ENCODE measurements at places on chromosomes 11 and 22.

DNA sequence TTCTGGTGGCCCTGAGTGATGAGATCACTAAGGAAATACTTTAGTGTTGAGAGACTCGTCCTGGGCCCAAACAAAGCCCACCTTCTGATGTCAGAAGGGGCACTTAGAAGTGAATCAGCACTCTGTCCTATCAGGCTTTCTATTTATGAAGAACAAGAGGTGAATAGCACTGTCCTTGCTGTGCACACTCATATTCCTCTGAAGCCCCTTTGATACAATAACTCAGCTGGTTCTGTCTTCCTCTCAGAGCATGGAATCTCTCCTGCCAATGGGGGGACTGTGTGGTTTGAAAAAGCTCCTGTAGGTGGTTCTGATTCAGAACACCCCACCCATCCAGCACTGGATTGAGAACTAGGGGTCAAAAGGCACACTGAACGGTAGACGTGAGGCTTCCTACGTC lies 348.1 kb downstream of the ETS1 start:
- no peak for DNase-seq

DNA sequence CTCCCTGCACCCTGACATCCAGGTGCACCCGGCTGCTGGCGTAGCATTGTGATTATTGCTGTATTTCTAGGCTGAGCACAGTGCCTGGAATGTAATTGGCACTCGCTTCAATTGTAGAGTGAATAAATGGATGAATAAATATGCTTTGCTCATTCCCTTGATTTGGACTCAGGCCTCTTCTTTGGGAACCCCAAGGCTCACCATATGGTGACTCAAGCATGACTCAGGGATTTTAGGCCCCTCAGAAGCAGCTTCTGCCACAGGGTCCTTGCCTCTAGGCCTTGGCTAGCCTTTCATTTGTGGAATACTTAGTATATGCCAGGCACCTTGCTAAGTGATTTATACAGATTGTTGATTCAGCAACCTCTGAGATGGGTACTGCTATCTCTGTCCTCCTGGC lies 78.9 kb downstream of the GRIK4 start:
- DNase-seq = no peak

- DNase-seq = no peak
Observed at GRCh38 chr11:84021291-84021690, 735.1 kb upstream of the CCDC90B start.

- no peak for DNase-seq
Observed at GRCh38 chr11:95372097-95372656, 141.2 kb upstream of the SESN3 start.

- no peak for DNase-seq
Observed at GRCh38 chr11:46277313-46277621, 195 bp upstream of the CREB3L1 start.

- no peak for DNase-seq
Observed at GRCh38 chr22:26045860-26046259, 123.4 kb upstream of the SEZ6L start.

DNA sequence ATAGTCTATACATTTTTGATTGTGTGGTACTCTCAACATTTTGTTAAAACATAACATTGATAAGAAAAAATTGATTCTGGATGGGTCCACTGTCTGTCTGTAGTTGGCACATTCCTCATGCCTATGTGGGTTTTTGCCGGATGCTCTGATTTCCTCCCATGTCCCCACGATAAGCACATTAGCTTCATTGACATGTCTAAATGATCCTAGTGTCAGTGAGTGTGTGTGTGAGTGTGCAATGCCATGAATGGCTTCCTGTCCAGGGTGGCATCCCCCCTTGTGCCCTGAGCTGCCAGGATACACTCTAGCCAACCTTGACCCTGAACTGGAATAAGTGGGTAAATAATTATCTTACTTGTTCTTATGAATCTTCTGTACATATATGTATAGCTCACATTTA lies 5.4 kb downstream of the SFI1 start:
- no peak for DNase-seq

GRCh38 chr11:112226831-112227401 lies 688 bp downstream of the PTS start:
- DNase-seq = no peak

DNA sequence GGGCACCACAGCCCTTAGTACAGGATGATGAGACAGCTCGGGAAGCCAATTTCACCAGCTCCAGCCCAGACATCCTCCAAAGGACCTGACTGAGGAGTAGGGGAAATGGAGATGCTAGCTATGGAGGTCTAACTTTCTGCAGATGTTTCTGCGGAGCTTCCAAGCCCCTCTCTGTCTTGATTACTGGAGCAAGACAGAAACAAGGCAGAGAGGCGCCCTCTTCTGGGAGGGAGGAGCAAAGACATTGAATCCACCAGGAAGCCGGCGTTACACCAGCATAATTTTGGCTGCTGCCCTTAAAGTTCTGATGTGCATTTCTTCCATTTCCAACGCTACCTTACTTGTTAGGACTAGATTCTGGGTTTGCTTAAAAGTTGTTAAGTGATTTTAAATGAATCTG lies 107.3 kb upstream of the HSD17B12 start:
- no peak for DNase-seq

- peak; percentile 95 for DNase-seq
Observed at GRCh38 chr22:50582493-50583293, at the start of gene CHKB. Gene CHKB, minus strand, starts transcription at chr22:50582849. Its CDS starts 68 bp downstream, at chr22:50582781.

DNA sequence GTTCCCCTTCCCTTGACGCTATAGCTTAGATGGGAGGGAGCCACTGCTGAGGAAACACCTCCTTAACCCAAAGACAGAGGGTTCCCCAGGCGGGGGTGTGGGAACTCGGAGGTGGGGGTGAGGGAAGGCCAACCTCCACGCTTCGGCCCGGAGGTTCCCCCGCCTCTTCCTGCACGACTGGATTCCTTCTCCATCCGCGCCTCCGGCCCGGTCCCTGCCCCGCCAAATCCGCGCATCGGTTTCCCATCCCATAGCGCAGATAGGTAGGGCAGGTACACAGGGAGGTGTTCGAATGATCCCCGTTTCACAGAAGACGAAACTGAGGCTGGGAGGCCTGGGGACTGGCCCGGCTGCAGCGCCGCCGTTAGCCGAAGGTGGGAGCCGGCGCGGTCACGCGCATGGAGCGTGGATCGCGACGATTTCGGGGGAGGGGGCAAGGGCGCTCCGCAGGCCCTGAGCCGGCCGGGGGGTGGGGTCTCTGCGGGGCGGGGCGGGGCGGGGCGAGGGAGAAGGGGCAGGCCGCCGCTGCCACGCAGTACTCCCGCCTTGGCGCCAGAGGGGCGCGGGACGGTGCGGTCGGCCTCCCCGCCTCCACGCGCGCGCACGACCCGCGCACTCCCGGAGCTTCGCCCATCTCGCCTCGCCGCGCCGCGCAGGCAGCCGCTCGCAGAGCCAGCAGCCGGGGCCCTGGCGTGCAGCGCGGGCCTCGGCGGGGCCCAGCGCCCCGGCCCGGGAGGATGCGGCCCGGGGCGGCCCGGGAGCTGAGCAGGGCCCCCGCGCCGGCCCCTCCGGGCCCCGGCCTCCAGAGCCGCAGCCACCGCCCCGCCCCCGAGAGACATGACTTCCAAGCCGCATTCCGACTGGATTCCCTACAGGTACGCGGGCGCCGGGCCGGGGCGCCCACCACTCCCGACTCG lies at the start of gene TUB:
TSS of gene TUB (plus strand) at position 538 of the 917 bp plus-strand sequence. CDS start at position 838, 300 bp downstream.
- DNase-seq = no peak

GRCh38 chr11:80255021-80255420 lies 814.2 kb upstream of the TENM4 start:
- no peak for DNase-seq

DNA sequence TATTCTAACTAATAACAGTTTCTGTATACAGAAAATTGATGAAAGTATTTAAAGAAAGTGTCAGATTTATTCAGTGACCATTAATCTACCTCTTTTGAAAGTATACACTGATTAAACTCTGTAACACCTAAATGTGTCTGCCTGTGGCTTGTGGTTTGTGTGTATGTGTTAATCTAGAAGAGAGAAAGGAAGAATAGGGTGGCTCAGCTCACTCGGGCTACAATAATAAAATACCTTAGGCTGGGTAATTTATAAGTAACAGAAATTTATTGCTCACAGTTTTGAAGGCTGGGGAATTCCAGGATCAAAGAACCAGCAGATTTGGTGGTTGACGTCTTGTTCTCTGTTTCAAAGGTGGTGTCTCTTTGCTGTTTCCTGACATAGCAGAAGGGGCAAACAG lies 13.6 kb upstream of the OR5AS1 start:
- no peak for DNase-seq

DNA sequence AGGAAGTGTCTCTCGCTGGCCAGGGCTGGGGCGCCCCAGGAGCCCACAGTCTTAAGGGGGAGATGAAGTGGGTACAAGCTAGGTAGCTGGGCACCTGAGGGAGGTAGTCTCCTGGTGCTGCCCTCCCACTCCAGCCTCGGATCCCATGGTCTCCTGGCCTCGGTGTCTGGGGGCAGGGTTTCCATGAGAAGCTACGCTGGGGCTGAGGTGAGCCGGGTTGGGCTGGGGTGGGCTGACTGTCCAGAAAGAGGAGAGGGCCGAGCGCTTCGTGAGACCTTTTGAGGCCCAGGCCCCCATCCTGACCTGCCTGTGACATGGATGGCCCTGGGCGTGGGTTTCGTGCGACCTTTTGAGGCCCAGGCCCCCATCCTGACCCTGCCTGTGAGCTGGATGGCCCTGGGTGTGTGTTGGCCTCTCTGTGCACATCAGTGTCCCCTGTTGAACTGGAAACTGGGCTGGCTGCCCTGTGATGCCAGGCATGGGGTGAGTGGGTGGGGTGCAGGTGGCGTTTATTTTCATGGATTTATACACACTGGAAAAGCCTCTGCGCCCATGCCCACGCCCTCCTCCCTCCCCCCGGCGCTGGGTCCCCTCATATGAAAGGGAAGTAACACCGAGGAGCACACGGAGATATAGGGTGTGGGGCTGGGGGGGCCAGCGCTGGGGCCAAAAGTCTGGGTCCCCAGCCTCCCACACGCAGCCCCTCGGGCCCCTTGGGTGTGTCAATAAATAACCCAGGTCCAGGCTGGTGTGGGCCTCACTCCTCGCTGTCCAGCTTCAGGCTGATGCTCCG lies 8.6 kb downstream of the AIP start:
- no peak for DNase-seq

DNA sequence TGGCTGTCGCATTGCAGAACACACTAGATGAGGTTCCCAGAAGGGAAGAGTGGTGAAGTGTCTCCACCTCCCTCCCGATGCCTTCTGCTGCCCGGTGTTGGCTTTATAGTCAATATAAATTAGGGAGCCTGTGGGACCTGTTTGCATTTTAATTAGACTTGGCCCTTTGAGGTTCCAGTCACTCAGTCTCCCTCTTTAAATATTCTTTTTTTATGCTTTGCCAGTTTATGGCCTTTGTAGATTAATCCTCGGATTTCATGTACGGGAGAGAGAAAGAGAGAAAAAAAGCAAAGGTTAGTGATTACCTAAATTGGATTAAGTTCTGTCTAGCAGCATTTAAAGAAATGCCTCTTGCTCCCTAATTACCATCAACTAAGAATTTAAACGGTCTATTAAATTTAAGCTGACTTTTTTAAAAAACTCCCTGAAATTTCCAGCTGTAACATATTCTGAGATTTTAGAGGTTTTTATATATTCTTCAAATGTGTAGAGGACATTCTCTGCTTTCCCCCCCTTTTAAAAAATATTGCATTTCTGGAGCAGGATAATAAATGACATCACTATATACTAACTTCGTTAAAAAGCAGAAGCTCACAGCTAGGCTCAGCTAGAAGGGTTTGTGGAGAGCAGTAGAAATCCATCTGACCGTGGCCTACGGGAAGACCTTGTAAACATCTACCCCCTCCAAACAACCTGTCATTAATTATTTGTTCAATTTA lies 84.4 kb downstream of the PRR5L start:
- no peak for DNase-seq

- DNase-seq = no peak
Observed at GRCh38 chr11:34223021-34223813, 117.8 kb downstream of the NAT10 start.

- DNase-seq = no peak
Observed at GRCh38 chr11:28228196-28228895, 120.2 kb downstream of the METTL15 start.

GRCh38 chr11:29364006-29364405 lies 652.8 kb downstream of the KCNA4 start:
- DNase-seq = no peak

- no peak for DNase-seq
Observed at GRCh38 chr11:115242982-115243381, 261.2 kb downstream of the CADM1 start.

GRCh38 chr11:89443361-89444322 lies 47.5 kb downstream of the NOX4 start:
- DNase-seq = no peak

DNA sequence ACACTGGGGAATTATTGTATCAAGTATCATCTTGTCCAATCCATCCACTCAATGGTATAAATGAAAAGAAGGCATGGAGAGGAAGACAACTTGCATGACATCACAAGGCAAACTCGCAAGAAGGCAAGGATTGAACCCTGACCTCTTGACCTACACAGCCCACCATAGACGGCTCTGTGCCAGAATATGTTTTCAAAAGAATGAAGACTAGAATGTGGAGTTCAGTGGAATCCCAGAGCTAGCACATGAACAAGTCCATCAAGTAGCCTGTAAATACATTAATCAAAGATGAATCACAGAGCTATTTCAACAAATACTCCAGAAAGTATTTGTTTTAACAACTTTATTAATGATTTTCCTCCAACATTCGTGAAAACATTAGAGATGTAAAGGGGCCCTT lies 189.7 kb downstream of the GUCY1A2 start:
- no peak for DNase-seq

DNA sequence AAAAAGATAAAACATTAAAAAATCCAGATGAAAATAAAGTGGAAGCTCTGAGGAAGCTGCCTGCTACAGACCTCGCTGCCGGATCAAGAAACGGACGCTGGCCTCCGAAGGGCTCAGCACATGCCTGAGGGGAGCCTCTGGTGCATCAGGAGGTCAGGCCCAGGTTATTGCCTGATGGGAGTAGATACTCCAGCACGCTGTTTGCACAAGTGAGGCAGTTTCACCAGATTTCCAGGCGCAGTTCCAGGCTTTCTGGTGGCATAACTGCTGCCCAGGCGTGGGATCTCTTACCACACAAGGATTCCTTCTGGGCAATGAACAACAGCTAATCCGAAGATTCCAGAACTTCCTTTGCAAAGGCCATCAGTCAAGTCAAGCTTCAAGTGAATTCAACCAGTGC lies 154.2 kb downstream of the MPPED1 start:
- DNase-seq = no peak

DNA sequence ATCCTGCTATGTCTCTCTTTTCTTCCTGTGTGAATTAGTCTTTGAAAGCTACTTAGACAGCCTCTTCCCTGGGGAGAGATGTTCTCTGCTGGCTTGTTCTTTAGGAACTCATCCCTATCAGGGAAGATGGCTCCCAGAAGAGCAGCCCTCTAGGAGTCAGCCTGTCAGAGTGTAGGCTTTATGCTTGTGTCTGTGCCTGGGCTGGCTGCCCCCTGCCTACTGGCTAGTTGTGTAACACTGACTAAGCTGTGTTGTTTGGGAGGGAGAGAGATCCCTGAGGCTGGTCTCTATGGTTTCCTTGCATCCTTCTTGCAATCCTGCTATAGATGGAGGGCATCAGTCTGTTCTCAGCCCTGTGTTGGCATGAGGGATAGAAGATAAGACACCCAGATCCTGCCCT lies 112.2 kb downstream of the STIM1 start:
- DNase-seq = no peak

GRCh38 chr11:57287884-57288283 lies 36.9 kb downstream of the TNKS1BP1 start:
- no peak for DNase-seq

Measured in hypothalamus (tissue), 51 donors.